ENCODE measurements at places on chromosomes 12 and 14. TPM values are rescaled to one million over a fixed set of nuclear protein-coding genes. Genes with fewer than 3 reads are reported as not detected.

DNA sequence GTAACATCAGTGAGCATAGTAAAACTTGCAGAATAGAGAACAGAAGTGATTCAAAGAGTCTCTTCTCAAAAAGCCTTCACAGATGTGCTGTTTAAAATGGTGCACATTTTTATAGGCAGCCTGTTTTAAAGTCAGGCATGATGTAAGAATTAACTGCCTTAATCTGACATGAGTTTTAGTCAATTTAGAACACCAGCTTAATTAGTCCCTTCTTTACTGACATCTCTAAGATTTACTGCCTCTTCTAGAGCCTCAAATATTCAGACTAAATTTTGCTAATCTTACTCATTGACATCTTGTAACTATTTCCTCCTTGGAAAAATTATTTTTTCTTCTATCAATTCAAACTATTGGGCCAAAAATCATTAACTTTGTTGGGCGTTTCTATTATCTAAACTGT, 782.5 kb downstream of the C12orf50 start:
- no peak for DNase-seq

GRCh38 chr12:25533150-25533549, 19.9 kb downstream of the LMNTD1 start:
- no peak for DNase-seq

ESPL1 gene
- total RNA-seq = 33.3 TPM

CLEC4C gene
- total RNA-seq = not detected

All from endodermal cell (in vitro differentiated cells).